MM.1S (cell line): ENCODE measurements at places on chromosomes 7 and 10.
A peak's percentile ranks its signal among the peaks of the same experiment; 100 is the strongest.

- no peak for DNase-seq
These were observed 47.4 kb upstream of the SEPHS1 start for GRCh38 chr10:13395540-13395939.

DNA sequence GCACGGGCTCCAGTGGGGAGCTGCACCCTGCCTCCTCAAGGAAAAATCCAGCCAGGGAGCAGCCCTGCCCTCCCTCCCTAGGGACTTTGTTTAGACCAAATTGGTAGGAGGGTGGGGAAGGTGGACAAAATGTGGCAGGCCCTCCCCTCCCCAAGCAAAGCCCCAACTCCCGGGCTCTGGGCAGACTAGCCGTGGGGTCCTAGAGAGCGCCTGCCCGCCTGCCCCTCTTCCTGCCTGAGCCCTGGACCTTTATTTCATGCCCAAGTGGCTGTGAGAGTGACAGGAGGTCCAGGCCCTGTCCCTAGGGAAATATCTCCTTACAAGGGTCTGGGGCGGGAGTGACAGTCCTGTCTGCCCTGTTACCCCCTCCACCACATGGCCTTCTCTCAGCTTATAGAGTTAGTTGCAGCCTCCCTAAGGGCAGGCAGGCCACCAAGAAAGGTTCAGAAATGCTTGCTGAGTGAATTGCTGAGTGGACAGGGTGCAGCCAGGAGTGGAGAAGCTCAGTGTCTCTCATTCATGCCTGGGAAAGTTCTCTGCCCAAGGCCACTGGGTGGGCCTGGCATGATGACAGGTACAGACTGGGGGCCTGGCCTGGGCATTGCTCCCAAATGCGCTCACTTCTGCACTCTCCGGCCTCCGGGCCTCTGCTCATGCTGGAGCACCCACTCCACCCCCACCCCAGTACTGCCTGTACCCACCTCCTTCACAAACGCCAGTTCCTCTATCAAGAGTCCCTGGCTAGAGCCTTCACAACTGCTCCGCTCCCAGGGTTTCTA, 25.2 kb downstream of the DNAJB12 start:
- DNase-seq, result no peak

- DNase-seq, result no peak
These were observed 489.0 kb downstream of the GATA3 start for GRCh38 chr10:8543361-8544056.

DNA sequence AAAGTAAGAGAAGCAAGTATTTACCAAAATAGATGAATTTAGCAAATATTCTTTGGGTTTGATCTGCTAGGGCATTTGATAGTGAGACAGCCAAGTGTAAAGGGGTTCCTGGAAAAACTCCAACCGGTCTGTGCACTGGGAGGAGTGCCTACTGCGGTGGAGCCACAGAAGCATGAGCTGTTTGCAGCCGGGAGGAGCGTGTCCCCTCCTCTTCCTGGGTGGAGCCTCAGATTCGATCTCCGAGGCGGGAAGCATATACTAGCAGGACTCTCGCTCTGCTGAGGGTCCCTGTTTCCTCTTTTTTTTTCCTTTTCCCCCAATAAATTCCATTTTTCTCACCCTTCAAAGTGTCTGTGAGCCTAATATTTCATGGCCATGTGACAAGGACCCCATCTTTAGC, 45.1 kb upstream of the MET start:
- DNase-seq, result no peak

DNA sequence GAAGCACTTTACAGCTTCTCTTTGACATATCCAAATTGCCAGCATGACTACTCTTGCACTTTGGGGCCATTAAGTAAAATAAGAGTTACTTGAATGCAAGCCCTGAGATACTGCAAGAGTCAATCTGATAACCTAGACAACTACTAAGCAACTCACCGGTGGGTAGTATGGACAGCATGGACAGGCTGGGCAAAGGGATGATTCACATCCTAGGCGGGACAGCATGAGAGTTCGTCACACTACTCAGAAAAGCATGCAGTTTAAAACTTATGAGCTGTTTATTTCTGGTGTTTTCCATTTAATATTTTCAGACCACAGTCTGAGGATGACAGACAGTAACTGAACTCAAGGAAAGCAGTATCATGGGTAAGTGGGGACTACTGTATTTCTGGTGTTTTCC, 84.0 kb downstream of the ORC5 start:
- no peak for DNase-seq

DNA sequence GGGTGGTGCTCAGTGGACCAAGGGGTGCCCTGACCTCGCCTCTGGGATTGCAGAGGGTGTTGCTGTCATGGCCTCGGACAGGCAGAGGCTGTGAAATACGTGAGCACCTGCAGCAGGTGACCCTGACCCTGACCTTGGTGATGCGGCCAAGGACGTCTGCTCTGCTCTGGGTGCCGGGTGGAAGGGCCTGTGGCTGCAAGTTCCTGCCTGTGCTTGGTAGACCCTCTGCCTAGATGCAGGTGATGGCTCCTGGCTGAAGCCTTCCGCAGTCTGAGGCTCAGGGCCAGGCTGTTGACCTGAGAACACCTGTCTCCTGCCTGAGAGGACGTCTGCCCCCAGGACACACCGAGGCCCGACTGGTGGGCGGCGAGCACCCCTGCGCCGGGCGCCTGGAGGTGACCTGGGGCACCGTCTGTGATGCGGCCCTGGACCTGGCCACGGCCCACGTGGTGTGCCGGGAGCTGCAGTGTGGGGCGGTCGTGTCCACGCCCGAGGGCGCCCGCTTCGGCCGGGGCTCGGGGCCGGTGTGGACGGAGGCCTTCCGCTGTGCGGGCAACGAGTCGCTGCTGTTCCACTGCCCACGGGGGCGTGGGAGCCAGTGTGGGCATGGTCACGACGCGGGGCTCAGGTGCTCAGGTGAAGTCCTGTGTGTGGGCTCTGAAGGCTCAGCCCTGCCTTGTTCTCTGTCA, 4.4 kb downstream of the SCART1 start:
- DNase-seq, result no peak

GRCh38 chr10:90481326-90481923, 376.4 kb downstream of the HTR7 start:
- no peak for DNase-seq

- DNase-seq, result no peak
These were observed 59.7 kb downstream of the CAMK2B start for GRCh38 chr7:44265728-44266127.

GRCh38 chr10:26326851-26327250, 110.3 kb downstream of the GAD2 start:
- DNase-seq, result no peak

- peak; percentile 36 for DNase-seq
These were observed 90.7 kb downstream of the MKI67 start for GRCh38 chr10:128035557-128035973.

DNA sequence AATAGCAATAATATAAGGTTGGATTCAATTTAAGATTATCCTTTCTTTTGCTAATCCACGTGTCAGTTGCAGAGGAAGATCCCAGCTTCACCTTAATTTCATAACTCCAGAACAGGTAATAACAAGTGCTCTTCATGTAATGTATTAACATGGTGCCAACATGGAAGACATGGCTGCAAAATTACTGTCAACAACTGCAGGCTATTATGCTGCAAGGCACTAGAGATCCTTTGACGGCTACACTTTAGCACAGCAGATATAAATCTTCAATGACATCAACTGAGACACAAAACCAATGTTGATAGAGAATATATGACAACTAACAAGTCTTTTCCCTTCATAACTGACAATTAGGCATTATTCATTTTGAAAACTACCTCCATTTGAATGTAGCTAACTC, 96.1 kb downstream of the RNF133 start:
- no peak for DNase-seq

- no peak for DNase-seq
These were observed 415.6 kb downstream of the EXOC4 start for GRCh38 chr7:133668296-133669060.

GRCh38 chr7:85289279-85289678, 102.4 kb upstream of the SEMA3D start:
- no peak for DNase-seq

GRCh38 chr10:49297818-49298670, 926 bp upstream of the C10orf71 start:
- no peak for DNase-seq

- DNase-seq, result no peak
These were observed 125.5 kb downstream of the CLEC2L start for GRCh38 chr7:139648941-139649425.

DNA sequence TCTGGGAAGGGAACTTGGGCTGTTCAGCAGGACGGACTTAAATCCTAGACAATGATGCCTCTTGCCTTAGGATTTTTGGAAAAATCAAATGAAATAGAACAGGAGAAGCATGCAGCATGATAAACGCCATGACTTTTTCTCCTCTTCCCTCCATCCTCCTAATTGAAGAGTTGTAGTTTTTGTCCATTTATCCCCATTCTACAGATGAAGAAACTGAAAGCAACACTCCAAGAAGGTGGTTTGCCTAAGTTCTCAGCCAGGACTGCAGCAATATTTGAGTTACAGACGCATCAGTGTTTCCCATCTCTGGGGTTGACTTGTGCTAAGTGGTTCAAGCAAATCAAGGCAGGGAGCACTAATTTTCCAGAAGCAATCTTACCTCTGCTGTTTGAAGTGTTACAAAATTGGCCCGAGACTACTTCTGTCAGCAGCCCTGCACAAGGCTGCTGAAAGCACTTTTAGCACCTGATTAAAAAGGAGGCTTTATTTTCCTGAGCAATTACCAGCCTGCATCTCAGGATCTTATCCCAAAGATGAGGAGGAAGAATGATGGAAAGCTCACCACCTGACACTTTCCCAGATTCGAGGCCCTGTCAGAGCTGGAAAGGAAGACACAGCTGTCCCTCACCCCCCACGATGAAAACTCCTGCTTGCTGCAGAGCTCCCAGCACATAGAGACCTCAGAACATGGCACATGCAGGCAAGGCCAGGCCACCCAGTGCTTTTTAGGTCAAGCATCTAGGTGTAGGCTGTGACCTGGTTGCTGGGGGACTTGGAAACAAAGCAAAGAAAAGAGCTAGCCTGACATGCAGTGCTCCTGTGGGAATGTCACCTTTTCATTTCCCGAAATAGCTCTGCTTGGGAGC, 19.7 kb upstream of the C10orf71 start:
- no peak for DNase-seq

GRCh38 chr10:113880236-113880635, 25.8 kb downstream of the NHLRC2 start:
- no peak for DNase-seq

DNA sequence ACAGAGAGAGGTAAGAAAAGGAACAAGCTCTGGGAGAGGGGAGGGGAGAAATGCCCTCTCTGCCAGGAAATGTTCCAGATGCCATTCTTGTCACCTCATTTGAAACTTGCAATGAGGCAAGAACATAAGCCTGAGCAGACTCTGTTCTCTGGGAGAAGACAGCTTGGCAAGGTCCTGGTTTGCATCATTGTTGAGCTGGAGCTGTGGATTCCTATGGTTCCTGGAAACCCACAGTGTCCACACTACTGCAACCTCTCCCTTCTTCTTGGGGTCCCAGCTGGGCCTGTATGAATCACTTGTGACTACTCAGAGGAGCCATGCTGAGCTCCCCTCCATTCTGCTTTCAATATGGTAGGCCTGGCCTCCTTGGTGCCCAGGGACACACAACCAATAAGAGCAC, 60.8 kb upstream of the HECTD2 start:
- DNase-seq, result no peak

DNA sequence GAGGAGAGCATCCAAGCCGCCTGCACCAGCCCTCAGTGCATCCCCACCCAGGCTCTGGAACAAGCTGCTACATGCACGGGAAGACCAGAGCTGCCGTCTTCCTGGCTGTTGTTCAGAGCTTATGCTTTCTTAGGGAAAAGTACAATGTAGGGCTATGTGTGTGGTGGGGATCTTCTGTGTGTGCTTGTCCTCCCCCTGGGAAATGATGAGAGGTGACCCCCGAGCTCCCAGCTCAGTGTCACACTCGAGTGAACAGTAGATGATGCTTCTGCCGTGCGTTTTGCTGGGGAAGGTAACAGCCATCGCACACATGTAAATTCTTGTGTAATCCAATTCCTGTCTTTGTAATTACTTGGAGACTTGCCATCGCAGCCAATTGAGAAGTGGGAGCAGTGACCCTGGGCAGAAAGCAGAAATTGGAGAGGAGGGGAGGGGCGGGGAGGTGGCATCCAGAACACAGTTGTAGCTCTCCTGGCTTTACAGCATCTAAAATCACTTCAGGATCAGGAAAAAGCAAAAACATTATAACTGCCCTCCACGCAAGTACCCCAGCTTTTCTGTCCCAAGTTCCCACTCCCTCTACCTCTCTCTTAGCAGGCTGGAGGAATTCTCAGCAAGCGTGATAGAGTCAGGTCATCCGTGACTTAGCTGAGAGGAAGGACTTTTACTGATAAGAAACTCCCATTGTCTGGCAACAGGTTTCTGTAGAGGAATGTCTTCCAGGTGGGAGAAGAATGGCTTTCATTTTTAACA, 149.6 kb downstream of the TCF7L2 start:
- DNase-seq, result no peak

DNA sequence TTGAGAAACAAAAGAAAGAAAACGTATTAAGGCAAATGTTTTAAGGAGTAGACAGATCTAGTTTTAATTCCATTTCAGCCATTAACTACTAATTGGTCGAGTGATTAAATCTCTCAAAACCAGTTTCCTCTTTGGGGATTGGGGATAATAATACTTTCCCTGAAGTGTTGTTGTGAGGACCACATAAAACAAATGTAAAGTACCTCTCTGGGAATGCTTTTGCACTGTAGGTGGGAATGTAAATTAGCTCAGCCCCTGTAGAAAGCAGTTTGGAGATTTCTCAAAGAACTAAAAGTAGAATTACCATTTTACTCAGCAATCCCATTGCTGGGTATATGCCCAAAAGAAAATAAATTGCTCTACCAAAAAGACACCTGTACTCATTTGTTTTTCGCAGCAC, 36.0 kb upstream of the PPP1R3C start:
- no peak for DNase-seq

- no peak for DNase-seq
These were observed 29.8 kb downstream of the SEM1 start for GRCh38 chr7:96679886-96680285.

DNA sequence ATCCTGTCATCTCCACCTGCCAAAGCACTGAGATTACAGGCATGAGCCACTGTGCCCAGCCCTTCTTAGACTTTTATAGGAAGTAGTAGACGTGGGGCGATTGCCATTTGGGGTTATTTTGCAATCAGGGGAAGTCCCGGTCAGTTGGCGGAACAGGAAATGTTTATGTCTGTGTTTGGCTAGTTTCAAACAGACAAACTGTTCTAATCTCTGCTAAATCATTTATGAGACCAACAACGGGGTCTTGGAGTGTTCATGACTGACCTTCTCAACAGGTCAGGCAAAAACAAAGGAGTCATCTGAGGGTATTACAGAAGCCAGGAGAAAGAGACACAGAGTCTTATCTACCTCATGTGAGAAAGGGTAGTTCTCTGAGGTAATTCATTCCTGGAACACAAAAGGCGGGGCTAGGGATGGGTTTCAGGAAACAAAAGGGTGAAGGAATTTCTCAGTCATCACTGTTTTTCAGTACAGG, 6.6 kb upstream of the TPK1 start:
- peak; percentile 27 for DNase-seq

- DNase-seq, result peak; percentile 31
These were observed 67.2 kb downstream of the GRK5 start for GRCh38 chr10:119274519-119275045.

GRCh38 chr7:27064159-27064558, 31.6 kb downstream of the HOXA1 start:
- DNase-seq, result no peak
